ENCODE measurements at places on chromosomes 1 and 21.

GRCh38 chr1:232725305-232726047 lies 79.7 kb upstream of the MAP10 start:
- DNase-seq: no peak

DNA sequence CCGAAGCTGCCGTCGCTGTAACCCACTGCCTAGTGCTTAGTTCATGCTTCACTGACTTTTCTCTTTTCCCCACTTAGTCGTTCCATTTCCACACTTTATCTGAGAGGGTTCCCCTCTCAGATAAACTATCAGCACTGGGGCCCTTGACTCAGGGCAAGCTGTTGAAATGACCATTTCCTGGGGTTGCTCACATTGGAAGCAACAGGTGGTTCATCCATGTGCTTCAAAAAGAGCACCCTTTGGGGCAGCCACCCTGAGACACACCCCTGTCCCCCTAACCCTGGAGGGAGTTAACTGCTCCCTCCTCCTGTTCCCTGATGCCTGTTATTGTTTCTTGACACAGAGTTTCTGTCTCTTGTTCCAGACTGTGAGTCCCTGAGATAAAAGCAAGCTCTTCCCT lies 107.2 kb downstream of the PTPRU start:
- DNase-seq: no peak

DNA sequence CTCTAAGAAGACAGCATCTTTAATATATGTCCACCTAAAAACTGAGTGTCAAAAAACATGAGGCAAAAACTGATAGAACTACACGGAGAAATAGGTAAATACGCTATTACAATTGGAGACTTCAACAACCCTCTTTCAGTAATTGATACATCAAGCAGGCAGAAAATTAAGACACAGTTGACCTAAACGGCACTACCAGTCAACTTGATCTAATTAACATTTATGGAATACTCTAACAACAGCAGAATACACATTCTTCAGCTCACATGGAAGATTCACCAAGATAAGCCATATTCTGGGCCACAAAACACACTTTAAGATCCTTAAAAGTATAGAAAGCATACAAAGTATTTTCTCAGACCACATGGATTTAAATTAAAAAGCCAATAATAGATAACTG lies 137.6 kb downstream of the CLIC6 start:
- DNase-seq: no peak

GRCh38 chr1:29249170-29249691 lies 12.9 kb downstream of the PTPRU start:
- DNase-seq: no peak

DNA sequence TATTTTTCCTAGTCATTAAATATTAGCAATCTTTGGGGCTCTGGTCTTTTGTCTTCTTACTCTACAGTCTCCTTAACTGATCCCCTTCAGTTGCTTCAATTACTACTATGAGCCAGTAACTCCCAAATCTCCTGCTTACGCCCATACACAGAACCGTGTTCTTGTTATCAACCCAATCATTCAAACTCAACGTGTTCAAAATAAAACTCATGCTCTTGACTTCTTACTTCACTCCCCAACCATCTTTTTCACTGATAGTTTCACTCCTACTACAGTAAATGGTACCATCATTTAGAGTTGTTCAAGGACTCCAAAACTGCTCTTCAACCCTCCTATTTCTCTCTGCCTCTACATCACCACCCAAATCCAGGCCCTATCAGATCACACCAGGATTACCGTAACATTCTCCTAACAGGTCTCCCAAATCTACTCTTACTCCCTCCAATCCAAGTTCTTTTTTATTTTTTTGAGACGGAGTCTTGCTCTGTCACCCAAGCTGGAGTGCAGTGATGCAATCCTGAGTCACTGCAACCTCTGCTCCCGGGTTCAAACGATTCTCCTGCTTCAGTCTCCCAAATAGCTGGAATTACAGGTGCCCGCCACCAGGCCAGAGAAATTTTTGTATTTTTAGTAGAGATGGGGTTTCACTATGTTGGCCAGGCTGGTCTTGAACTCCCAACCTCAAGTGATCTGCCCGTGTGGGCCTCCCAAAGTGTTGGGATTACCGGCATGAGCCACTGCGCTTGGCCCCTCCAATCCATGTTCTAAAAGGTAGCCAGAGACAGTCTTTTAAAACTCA lies 3.0 kb downstream of the YARS1 start:
- DNase-seq: no peak

DNA sequence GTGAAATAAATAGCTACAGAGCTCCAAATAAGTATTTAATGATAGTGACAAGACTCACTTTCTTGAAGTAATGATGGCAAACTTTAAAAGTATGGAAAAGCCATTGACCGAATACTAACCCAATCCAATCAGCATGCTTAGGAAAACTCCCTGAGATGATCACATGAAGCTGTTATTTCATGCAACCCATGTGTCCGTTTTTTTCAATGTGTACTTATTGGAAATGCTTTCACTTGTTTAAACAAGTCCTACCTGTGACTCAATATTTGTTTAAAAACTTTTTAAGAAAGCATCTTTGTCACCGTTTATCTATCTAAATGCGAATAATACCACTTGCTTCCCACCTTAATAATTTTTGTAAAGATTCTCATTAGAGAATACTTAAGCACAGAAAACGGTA lies 185.8 kb downstream of the NRIP1 start:
- no peak for DNase-seq

- no peak for DNase-seq
These were observed 46.8 kb downstream of the COL18A1 start for GRCh38 chr21:45451771-45452182.

- no peak for DNase-seq
These were observed 12.0 kb downstream of the SYT2 start for GRCh38 chr1:202698276-202698675.

Data from activated CD8-positive, alpha-beta memory T cell treated with anti-CD3 and anti-CD28 coated beads for 1 hour (primary cell).